GM23248 (cell line): ENCODE measurements at places on chromosomes 5 and 9. TPM values are rescaled to one million over a fixed set of nuclear protein-coding genes. Genes with fewer than 3 reads are reported as not detected.

The TMEM252 gene
- not detected in 2 replicates for total RNA-seq

DNA sequence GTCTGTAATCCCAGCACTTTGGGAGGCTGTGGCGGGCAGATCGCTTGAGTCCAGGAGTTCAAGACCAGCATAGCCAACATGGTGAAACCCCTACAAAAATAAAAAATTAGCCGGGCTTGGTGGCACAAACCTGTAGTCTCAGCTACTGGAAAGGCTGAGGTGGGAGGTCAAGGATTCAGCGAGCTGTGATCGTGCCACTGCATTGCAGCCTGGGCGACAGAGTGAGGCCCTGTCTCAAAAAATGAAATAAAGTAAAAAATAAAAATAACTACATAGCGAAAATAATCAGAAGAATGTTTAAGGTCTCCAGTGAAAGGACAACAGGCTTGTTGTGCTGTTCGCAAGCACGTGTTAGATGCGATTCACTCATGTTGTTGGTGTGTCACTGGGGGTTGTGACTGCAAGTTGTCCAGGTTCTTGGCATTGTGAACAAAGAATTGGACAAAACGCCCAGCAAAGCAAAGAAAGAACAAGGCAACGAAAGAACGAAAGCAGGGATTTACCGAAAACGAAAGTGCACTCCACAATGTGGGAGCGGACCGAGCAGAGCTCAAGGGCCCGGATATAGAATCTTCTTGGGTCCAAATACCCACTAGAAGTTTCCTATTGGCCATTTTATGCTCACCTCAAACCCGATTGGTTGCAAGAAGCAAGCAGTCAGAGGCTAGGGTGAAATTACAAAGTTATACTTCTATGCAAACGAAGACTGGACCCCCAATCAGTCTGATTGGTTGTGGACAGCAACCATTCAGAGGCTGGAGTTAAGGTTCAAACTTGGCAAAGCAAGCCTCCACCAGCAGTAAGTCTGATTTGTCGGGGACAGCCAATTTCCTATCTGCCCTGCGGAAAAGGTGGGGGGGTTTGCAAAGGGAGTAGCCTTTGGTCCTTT is 844 bp upstream of the MCCC2 start:
- no peak for DNase-seq

GRCh38 chr9:113895526-113895925 is 19.4 kb downstream of the ZNF618 start:
- no peak for DNase-seq

DNA sequence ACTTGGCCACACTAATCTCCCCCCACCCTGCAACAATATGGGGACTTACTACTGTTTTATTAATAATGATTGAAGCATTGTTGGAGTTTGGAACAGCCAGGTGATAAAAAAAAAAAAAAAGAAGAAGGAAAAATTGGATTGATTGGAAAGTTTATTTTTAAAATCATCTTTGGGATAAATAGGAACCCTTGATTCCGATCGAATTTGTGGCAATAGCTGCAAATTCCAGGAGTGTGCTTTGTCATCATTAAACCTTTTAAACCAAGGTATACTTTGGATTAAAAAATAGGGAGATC is 907 bp upstream of the NR2F1 start:
- DNase-seq, result no peak

The MRRF gene
- total RNA-seq, result 22.8 and 30.8 TPM in 2 replicates

The SOX30 gene
- not detected in 2 replicates for total RNA-seq

GRCh38 chr5:135076051-135076491 is 42.0 kb upstream of the PITX1 start:
- DNase-seq, result no peak

DNA sequence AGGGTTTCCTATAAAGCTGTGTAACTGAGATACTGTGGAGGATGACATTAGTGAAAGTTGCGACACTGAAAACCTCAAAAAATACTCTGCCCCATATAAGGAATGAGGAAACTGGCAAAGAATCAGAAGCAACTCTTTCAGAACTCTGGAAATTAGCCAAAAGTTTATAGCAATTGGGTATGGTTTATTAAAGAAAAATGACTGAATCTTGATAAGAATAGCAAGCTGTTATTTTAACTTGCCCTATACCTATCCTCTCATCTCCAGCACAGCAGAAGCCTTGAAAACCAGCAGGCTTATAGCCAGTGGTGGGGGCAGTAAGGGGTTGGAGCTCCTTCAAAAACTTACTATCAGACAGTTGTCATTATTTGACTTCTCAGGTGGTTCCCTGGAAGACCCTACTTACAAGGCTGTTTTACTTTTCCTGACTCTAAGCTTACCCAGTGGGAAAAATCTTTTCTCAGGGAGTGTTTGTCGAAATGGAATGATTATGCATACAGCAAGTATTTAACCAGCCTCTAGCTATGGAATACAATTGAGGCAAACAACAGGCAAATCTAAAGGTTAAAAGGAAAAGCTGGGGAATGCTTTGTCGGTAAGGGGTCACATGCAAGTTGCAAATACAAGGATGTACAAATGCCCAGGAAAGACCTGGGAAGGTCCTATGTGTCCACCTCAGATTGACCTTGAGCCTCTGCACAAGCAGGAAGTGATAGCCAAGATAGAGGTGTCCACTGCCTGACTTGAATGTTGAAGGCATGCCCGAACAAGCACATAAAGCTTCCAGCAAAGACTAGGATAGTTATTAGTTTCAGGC is 21.0 kb upstream of the FAM151B start:
- DNase-seq, result peak; percentile 65

The CTXN3 gene
- not detected in 2 replicates for total RNA-seq
